NCI-H510A treated with DMSO at 0.1 percent for 48 hours (cell line): ENCODE measurements at places on chromosomes 12 and 14.

GRCh38 chr14:102610968-102611811 is 18.7 kb downstream of the RCOR1 start:
- DNase-seq, result no peak

DNA sequence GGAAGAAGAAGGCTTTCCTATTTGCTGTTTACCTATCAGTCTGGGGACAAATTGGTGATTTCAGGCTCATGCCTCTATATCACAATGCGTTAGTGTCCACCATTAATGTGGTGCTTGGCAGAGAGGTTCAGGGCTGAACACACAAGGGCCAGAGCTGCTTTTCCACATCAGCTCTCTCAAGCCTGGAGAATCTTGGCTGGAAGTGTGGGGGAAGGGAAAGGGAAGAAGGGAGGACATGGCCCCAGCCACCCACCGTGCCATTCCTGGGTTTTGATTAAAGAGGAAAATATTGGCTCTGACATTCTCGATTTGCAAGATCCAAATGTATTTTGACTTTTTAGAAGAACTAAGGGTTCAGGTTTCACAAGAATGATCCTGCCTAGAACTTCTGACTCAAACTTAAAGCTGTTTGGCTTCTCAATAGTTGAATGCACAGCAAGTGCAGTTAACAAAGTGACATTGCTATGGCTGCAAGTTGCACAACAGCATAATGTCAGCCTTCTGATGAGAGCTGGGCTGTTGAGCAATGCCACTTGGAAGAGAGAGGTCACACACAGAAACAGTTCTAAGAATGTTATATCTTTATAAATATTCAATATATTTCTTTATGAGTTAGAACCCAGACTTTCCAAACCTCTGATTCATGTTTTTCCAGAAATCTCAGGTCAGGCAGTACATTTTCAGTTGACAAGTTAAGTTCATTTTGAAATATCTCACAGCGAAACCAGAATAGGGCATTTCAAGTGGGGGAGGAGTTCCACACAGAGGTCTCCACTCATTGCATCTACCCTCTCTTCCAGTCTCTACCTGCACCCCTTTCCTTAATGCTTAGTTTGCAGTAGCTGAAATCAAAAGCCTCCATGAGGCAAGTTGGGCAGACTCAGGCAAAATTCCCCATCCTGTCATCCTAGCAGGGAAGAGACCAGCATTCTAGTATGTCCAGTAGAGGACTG is 25.3 kb downstream of the IGF1 start:
- no peak for DNase-seq

GRCh38 chr12:43113135-43113534 is 438.9 kb downstream of the ADAMTS20 start:
- no peak for DNase-seq

DNA sequence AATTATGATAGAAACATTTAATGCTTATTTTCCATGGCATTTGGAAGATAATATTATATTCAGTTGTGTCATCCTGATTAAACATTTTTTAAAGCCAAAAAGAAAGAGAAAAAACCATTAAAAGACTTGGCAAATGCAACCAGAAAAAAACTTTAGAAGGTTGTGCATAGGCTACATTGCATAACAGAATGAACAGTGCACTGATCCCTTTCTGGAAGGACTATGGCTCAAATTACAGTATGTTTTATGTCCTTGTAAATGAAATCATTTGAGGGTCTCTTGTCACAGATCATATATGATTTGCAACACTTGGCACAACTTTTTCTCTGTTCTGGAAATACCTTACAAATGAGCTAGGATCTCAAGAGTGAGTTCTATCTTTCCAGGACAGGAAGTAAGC is 275.2 kb upstream of the FLRT2 start:
- DNase-seq, result no peak

- DNase-seq, result no peak
Observed at GRCh38 chr12:84413656-84414055, 498.9 kb downstream of the SLC6A15 start.

DNA sequence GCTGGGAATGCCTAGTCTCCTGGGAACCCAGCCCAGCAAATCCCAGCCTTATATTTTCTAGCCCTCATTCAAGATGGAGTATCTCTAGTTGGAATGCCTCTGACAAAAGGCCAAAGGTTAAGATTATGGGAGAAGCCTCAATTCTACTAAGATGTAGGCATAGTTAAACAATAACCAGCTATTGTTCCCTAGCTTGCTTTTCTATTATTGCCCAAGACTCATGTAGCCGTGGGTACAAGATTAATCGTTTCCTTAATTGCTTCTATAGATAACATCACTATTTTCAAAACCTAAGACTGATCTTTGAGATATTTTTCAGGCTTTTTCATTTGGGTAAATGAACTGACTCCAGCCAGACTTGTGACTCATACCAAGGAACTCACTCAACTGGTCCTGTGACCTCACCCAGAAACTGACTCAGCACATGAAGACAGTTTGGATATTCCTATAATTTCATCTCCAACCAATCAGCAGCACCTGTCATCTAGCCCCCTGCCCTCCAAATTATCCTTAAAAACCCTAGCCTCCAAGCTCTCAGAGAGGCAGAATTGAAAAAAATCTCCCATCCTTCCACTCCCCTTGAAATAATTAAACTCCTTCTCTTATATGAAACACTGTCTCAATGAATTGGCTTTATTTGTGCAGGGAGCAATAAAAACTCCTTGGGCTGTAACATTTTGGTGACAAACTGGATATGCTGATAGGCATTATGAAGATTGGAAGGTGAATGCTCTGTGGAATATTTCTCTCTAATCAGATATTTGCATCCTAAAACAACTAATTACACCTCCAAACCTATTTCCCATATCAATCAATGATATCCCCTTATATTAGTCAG is 589.0 kb downstream of the C12orf50 start:
- no peak for DNase-seq

DNA sequence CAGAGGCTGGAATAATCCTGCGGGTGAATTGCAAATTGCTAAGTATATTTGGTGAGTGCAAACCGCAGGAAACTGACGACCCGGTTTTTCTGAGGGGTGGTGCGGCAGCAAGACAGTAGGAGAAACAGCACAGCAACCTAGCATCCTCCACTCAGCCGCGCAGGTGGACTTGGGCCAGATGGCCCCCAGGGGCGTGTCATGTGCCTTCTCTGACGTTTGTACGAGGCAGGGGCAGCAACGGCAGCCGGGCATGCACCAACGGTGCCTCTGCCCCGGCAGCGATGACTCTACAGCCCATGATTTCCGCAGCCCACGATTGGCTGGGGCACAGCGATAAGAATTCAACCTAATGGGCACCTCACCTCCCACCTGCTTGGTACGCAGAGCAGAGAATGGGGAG is 11.1 kb upstream of the CLEC2A start:
- DNase-seq, result peak; percentile 27

GRCh38 chr12:42019746-42020145 is 124.9 kb downstream of the GXYLT1 start:
- no peak for DNase-seq

DNA sequence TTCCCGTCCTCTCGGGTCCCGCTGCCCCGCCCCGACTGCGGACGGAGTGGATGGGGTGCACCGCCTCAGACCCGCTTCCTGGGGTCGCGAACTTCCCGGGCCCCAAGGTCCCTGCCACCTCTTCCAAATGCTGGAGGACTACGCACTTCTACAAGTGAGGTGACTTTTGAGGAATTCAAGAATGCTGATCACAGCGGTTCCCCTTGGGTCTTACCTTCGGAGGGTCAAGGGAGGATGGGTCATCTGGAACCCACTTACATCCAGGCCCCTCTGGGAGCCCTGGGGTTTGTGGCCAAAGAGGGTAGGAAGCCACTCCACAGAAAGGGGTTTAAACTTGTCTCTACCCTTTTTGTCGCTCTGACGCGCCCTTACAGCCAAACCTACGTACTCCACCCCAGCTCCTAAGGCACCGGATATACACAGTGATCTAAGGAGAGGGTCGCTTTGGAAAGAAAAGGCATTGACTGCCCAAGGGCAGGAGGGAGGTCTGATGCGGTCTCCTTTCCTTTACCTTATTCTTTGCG is 532 bp upstream of the PRKD1 start:
- DNase-seq, result no peak

DNA sequence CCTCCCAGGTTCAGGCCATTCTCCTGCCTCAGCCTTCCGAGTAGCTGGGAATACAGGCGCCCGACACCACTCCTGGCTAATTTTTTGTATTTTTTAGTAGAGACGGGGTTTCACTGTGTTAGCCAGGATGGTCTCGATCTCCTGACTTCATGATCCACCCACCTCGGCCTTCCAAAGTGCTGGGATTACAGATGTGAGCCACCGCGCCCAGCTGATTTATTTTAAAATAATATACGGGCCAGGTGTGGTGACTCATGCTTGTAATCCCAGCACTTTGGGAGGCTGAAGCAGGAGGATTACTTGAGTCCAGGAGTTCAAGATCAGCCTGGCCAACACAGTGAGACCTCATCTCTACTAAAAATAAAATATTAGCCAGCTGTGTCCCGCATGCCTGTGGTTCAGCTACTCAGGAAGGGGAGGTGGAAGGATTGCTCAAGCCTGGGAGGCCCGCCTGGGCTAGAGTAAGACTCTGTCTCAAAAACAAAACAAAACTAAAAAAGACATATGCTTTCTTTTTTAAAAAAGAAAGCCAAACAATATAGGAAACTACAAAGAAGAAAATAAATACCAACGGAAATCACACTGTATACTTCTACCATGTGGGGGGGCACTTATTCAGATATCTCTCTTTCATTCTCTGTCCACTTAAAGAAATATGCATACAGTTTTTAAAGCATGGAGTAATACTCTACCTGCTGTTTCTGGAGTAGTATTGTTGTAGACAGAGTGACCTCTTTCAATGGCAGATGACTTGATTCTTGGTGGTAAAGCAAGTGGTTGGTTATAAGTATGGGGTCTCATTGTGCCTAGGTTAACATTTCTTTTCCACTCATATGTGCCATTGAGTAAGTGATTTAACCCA is 930 bp upstream of the MIA2 start:
- DNase-seq, result no peak

GRCh38 chr14:33951183-33951840 is 438 bp upstream of the EGLN3 start:
- no peak for DNase-seq

GRCh38 chr14:90608929-90609341 is 207.3 kb downstream of the TTC7B start:
- DNase-seq, result no peak

GRCh38 chr12:109987615-109988014 is 8.6 kb downstream of the GIT2 start:
- no peak for DNase-seq

GRCh38 chr14:57182760-57183503 is 85.8 kb downstream of the EXOC5 start:
- peak; percentile 14 for DNase-seq

GRCh38 chr12:54154681-54155186 is 34.1 kb downstream of the SMUG1 start:
- DNase-seq, result no peak

- no peak for DNase-seq
Observed at GRCh38 chr14:105888784-105889665, 362.6 kb downstream of the TMEM121 start.

GRCh38 chr12:108921946-108922345 is 42.1 kb downstream of the DAO start:
- DNase-seq, result no peak
